ENCODE measurements at places on chromosomes 1 and 21.
A peak's percentile ranks its signal among the peaks of the same experiment; 100 is the strongest.

GRCh38 chr1:206521127-206521526 lies 13.8 kb downstream of the RASSF5 start:
- no peak for DNase-seq

DNA sequence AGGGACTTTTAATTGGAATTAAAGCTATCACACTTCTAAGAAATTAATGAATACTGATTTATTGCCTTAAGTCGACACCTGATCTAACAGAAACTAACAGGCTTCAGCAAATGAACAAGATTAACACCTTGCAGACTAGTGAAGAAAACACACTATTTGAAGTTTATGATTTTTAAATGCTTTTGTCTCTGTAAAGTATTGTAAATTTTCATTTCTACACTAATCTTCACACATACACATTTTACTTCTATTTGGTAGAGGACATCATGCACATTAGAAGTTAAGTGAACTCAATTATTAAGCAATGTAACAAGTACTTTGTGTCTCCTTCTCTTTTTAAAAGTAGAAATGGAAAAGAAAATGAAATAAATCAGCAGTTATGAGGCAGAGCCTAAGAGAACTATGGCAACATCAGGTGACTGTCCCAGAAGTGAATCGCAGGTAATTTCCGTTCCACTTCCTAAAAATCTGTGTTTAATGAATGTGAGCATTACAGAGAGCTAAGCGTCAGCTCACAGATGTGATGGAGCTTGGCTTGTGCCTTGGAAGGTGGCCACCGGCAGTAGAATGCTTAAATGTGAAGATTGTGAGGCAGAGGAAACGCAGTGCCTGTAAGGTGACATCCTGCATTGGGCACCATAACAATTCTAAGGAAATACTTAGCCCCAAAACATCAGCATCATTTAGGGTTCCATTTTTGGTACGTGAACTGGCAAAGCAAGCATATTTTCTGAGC lies 1.2 kb downstream of the PRMT2 start:
- DNase-seq = peak; percentile 23

DNA sequence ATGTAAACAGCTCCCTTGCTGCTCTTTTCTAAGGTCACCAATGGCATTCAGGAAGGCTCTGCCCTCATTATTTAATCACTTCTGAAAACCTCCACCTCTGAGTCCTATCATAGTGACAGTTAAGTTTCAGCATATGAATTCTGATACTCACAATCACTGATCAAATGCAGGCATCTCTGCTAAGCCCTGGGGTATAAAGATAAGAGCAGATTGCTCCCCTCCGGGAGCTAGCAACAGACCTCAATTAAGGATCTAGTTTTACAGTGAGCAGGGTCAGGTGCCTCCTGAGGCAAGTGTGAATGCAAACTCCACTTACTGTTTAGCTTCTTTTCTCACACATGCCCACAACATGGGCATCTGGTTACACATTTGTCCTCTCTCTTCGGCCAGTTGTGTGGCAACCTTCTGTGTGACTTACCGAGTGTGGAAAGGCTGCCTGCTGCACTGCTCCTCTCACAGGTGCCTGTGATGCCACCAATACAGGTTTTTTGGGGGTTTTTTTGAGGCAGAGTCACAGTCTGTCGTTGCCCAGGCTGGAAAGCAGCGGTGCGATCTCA lies 15.0 kb downstream of the IL10RB start:
- DNase-seq = no peak

DNA sequence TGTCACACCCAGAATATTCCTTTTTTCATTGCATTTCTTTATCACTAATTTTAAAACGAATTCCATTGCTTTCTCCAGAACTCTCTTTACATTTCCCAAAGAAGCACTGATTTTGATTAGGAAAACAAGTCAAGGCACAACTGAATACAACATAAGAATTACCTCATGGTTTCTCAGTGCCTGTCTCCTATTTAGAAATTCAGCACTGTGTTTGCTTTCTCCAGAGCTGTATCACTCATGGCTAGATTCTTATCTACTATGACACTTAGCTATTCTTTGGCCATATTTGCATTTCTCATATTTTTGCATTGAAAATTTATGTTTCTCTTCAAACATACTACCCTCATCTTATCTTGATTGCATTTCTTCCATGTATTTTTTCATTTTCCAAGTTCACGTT lies 1402.0 kb downstream of the MRPL39 start:
- DNase-seq = no peak

DNA sequence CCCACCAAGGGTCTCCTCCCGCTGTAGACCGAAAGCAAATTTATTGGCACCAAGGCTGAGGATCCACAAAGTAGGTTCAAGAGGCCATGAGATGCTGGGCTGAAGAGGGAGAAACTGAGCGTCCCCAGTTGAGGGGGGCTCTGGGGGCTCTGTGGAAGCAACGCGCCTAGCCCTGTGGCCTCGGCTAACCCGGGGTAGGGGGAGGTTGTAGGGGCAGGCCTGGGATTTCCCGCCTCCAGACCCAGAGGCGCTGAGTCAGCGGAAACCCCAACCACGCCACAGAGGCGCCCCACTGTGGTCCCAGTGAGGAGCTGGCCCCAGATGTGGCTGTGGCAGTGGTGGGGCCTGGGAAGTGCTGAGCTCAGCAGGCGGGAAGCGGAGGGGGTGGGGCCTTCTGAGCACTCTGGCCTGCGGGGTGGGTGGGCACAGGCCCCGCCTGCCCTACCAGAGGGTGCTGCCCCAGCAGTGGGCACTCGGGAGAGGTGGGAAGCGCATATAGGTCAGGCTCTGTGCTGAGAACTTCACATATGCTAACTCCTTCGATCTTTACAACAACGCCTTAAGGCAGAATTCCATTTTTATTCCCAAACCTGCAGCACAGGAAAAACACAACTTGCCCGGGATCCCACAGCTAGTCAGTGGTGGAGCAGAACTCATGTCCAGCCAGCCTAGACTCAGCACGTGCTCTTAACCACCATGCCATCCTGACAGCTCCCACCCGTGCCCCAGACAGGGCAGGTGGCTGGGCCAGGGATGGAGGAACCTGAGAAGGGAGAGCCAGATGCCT lies 1.5 kb upstream of the COL16A1 start:
- peak; percentile 69 for DNase-seq

GRCh38 chr1:172144445-172145061 lies 275.9 kb upstream of the C1orf105 start:
- no peak for DNase-seq

GRCh38 chr1:165842671-165843129 lies 15.3 kb downstream of the UCK2 start:
- DNase-seq = peak; percentile 11

DNA sequence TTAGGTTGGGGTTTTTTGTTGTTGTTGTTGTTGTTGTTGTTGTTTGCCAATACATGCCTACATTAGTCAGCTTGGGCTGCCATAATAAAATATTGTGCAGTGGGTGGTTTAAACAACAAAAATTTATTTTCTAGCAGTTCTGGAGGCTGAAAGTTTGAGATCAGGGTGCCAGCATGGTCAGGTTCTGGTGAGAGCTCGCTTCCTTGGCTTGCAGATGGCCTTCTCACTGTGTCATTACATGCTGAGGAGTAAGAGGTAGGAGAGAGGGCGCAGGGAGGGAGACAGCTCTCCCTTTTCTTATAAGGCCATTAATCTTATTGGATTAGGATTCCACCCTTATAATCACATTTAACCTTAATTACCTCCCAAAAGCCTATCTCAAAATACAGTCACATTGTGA lies 52.7 kb downstream of the DIRAS3 start:
- DNase-seq = no peak

DNA sequence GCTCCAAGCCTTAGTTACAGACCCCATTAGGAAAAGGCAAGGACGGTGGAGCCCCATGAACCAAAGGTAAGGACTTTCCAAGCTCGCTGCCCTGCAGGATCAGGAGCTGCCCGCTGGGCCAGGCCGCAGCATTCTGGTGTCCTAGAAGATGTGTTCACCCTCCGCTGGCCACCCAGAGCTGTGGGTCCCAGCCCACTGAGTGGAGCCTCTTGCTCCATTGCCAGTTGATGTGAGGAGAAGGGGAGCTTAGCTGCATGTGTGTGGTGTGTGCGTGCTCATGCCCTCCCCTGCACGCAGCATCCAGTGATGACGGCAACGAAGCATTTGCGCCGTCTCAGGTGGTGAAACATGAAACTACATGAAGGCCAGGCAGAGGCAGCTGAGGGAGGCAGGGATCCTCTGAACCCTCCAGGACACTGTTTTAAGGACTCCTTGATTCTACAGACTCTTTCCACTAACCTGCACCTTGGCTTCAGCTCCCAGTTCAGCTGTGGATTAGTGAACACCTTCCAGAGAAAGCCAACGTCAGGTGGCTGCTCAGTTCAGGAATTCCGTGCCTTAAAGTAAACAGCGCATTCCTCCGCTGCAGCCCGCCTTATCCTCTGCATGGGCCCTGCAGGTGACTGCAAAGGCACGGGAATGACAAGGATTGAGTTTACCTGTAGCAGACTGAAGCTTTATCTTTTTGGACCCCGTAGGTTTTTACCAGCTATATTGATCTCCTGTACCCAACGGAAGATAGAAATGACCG lies 48.7 kb downstream of the SMYD2 start:
- no peak for DNase-seq

DNA sequence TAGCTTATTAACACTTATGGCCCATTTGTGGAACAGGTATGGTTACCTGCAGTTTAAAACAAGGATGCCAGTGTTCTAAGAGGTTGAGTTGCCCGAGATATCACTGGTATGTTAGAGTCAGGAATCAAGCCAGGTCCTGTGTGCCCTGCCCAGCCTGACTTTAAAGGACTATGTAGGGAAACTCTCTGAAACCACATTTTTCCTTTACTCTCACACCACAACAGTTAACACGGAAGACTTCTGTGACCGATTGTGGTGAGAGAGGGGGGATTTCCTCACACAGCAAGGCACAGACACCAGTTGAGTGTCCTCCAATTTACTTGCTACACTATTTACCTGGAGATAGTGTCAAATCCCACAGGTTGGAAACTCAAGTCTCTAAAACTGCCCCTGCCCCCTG lies 47.8 kb downstream of the UCK2 start:
- DNase-seq = no peak

DNA sequence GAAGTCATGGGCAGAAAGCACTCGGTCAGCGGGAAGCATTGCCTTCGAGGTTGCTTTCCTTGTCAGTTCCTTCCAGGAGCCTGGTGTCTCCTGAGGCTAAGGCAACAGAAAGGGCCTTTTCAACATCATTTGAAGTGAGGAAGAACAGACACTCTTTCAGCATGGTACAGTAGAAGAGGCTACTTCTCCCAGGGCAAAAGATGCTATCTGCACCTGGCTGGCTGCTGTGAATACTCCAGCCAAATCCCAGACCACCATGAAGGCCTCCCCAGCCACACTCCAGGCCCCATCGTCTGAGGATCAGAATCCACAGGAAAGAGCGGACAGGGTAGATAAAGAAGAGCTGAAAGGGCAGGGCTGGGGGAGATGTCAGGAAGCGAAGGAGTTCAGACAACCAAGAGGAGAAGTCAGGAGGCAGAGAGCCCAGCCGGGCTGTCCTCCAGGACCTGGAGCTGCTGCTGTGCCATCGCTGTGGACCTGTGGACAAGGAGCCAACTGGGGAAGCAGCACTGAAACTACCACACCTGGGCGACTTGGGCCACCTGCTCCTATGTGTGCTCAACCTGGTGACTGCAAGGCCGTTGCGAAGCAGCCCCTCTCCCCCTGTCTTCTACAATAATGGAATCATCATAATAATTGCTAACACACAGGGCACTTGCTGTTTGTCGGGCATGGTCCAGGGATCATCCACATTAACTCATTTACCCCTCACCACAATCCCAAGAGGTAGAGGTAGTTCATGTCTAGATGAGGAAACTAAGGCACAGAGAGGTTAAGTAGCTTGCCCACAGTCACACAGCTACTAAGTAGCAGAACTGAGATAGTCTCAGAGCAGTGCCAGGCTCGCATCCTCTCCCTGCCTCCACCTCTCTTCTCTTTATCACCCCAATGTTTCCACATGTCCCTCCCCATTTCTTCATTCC lies 88.0 kb upstream of the ZBTB40 start:
- no peak for DNase-seq

GRCh38 chr1:26239936-26240335 lies 5.9 kb downstream of the CEP85 start:
- no peak for DNase-seq

GRCh38 chr1:114263343-114263742 lies 109.7 kb upstream of the SYT6 start:
- no peak for DNase-seq

DNA sequence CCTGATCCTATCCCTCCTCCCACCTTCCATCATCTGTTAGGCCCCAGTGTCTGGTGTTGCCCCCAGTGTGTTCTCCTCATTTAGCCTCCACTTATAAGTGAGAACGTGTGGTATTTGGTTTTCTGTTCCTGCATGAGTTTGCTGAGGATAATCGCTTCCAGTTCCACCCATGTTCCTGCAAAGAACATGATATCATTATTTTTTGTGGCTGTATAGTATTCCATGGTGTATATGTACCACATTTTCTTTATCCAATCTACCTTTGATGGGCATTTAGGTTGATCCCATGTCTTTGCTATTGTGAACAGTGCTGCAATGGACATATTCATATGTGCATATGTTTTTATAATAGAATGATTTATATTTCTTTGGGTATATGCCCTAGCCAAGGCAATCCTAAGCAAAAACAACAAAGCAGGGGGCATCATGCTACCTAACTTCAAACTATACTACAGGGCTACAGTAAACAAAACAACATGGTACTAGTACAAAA lies 142.9 kb downstream of the TNFSF18 start:
- no peak for DNase-seq

DNA sequence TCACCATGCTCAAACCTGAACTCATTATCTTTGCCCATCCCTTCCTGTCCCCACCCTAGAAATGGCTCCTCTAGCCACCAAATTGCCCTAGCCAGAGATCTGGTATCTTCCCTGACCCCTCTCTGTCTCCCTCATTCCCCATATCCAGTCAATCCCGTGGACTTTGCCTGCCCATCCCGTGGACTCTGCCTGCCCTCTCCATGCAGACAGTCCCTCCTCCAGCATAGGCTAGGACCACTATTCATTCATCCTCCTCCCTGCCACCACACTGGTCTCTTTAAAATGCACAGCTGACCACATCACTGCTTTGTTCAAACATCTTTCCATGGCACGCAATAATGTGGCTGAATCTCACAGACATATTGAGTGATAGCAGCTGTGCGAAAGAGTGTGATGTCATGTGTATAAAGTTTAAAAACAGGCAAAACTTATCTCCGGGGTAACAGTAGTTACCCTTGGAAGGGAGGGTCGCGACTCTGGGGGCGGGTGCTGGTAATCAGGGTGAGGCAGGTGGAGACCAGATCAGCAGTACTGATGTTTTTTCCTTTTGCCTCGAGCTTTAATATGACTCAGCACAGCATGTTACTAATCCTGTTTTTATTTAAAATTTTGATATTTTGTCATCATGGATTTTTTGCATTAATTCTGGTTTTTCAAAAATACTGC lies 4.8 kb upstream of the SLC2A1 start:
- DNase-seq = no peak

- DNase-seq = peak; percentile 56
These were observed 102.7 kb downstream of the ZNF281 start for GRCh38 chr1:200306944-200307754.

Data from CD4-positive, alpha-beta T cell treated with Interleukin-10 for 1 hour (primary cell).